A172 (cell line): ENCODE measurements at places on chromosomes 11 and 22. TPM values are rescaled to one million over a fixed set of nuclear protein-coding genes. Genes with fewer than 3 reads are reported as not detected.

Gene PLAAT5
- total RNA-seq, result not detected in 2 replicates

Gene MCAM
- total RNA-seq, result 25.4 and 42.9 TPM in 2 replicates

Gene SLC22A12
- not detected in 2 replicates for total RNA-seq

Gene OR9G4
- total RNA-seq, result not detected in 2 replicates

Gene ANO9
- 0.19 TPM in 1 of 2 replicates, not detected in the other for total RNA-seq

Gene TMEM121B
- 0.05 and 0.24 TPM in 2 replicates for total RNA-seq

Gene DDIAS
- total RNA-seq, result 30.1 and 34.5 TPM in 2 replicates

Gene SLCO2B1
- 1.2 and 2.0 TPM in 2 replicates for total RNA-seq

Gene PKP3
- 39.8 and 44.0 TPM in 2 replicates for total RNA-seq

Gene CRYBA4
- not detected in 2 replicates for total RNA-seq

Gene LYVE1
- total RNA-seq, result not detected in 2 replicates

Gene OR2AT4
- total RNA-seq, result 0.02 TPM in 1 of 2 replicates, not detected in the other

Gene MED17
- 12.9 and 18.6 TPM in 2 replicates for total RNA-seq

Gene SEC14L3
- not detected in 2 replicates for total RNA-seq

Gene SPTY2D1
- 21.0 and 26.3 TPM in 2 replicates for total RNA-seq

Gene APOL5
- total RNA-seq, result not detected in 2 replicates

Gene PLXNB2
- 64.9 and 65.0 TPM in 2 replicates for total RNA-seq

Gene TRIM66
- 1.4 and 1.8 TPM in 2 replicates for total RNA-seq

Gene CADM1
- 6.7 and 14.6 TPM in 2 replicates for total RNA-seq

Gene NXPE4
- total RNA-seq, result not detected in 2 replicates

Gene C1QTNF4
- not detected in 2 replicates for total RNA-seq

Gene CHRNA10
- 0.28 and 2.0 TPM in 2 replicates for total RNA-seq

Gene ELMOD1
- 0.05 TPM in 1 of 2 replicates, not detected in the other for total RNA-seq

Gene SAA1
- total RNA-seq, result 60.9 and 71.0 TPM in 2 replicates

Gene INSC
- total RNA-seq, result not detected in 2 replicates

Gene RFPL3
- total RNA-seq, result not detected in 2 replicates

Gene TBX10
- total RNA-seq, result not detected in 2 replicates
